ENCODE measurements at places on chromosomes 11 and 22. TPM values are rescaled to one million over a fixed set of nuclear protein-coding genes. Genes with fewer than 3 reads are reported as not detected.

DNA sequence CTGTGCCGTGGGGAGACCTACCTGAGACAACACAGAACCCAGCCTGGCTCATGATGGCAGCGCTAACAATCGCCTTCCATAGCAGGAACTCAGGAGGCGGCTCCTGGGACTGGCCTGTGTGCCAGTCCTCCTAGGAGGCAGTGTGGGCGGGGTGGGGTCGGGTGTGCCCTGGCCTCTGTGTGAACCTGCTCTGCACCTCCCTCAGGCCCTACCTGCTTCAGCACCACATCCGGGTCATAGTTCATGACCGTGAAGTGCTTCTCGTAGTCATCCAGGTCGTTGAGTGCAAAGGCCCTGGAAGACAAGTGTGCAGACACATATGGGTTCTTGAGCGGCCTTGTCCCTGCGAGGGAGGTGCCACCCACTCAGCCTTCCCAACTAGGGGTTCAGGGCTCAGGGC lies 15.3 kb downstream of the TTLL12 start:
- no peak for DNase-seq

DNA sequence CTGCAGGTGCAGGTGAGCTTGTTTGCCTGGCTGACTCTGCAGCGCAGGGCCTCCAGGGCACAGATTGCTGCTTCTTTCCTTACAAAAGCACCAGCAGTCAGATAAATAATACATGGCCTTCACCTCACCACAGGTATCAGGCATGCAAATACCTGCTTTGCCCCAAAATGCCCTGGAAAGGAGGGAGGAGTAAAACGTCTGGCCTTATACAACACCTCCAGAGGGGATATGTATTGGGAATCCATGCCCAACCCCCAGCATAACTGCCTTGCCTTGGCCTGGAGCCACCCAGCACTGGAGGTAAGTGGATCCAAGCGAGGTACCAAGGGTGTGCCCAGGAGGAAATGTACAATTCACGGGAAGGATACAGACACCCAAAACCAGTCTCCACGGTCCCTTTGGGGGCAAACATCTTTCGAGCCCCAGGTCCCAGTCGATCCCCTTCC lies 860 bp downstream of the TMEM184B start:
- DNase-seq: no peak

- no peak for DNase-seq
Observed at GRCh38 chr11:61910187-61911127, 6.9 kb downstream of the RAB3IL1 start.

DNA sequence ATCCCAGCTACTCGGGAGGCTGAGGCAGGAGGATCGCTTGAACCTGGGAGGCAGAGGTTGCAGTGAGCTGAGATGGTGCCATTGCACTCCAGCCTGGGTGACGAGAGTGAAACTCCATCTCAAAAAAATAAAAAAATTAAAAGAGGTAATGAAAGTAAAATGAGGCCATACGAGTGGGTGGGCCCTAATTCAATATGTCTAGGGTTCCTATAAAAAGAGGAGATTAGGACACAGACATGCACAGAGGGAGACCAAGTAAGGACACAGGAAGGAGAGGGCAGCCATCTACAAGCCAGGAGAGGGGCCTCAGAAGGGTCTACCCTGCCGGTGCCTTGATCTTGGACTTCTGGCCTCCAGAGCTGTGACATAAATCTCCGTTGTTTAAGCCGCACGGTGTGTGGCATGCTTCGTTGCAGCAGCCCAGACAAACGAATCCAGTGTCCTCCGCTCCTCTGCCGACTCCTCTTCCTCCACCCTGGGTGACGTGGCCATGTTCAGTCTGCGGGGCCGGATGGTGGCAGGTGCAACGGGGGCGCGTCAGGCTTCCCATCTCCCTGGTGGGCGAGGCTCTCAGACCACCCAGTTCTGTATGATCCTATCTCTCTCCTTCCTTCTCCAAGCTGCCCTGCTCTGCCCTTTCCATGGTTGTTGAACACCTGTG lies 51.6 kb upstream of the PARVG start:
- DNase-seq: no peak

- peak; percentile 74 for DNase-seq
Observed at GRCh38 chr11:122812638-122813037, 25.7 kb upstream of the CRTAM start.

DNA sequence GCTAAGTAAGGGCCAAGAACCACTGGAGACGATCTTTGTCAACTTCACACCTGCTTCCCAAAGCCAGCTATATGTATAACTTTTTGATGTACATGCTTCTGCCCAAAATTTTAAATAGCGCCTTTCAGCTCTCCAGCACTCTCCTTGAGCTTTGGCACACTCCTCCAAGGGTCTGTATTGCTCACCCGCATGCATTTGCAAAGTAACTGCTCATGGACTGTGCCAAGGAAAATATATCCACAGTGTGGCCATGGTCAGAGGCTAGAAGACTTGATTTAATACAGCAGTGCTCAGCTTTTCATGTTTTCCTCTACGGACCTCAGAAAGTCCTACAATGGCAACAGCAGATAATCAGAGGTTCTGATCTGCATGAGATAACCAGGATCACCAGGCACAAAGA lies 550.1 kb downstream of the SOX6 start:
- no peak for DNase-seq

- no peak for DNase-seq
Observed at GRCh38 chr11:126163074-126163700, 48.3 kb downstream of the RPUSD4 start.

- no peak for DNase-seq
Observed at GRCh38 chr22:47038206-47038835, 275.9 kb downstream of the TBC1D22A start.

DNA sequence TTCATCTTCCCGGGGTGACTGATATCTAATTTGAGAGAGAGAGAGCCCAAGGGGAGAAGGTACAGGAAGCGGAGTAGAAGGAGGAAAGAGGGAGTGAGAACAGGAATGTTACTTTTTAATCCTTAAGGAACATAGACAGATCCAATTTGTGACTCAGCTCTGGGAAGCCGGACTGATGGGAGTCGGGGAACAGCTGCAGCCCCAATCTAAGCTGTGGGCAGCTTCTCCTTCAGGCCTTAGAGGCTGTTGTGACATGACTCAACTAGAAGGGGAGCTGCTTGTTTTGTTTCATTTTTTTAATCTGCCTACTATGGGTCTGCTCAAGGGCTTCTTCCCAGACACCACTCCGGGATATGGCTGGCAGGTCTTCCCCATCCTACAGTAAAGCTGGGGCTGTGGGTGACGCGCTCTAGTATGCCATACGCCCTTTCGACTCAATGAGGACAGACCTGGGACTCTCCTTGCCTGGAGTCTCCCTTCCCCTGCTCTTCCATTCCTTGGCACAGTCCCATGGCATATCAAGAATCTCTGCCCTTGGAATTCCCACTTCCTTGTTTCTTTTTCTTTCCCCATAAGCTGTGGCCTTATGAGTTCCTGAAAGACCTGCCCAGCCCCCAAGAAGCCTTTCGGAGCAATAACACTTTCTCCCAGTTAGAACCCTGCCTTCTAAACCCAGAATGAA lies 103.3 kb upstream of the AKIP1 start:
- no peak for DNase-seq

- peak; percentile 87 for DNase-seq
Observed at GRCh38 chr11:35548925-35549561, 23.6 kb upstream of the PAMR1 start.

GRCh38 chr11:95821640-95822039 lies 31.3 kb downstream of the CEP57 start:
- no peak for DNase-seq

DNA sequence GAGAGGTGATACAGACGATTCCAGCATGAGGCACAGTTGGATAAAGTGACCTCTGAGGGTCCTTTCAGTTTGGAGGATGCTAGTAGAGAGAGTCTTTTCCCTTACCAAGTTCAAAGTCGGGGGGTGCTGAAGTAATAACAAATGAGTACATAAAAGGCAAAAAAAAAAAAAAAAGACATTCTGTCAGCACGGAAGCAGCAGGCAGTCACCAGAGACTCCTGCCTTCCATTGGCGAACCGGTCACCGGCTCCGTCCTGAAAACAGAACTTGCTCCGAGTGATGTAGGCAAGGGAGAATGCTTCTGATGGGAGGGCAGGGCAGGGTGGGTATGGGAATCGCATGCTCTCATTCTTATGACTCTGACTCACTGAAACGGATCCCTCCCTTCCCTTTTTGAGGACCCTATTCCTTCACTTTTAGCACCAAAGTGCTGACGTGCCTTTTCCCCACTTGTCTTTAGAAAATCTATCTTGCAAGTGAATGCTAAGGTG lies 65.9 kb downstream of the PRR5L start:
- DNase-seq: no peak

- DNase-seq: no peak
Observed at GRCh38 chr11:45322111-45322705, 36.1 kb upstream of the SYT13 start.

GRCh38 chr11:104876861-104877431 lies 21.3 kb downstream of the CASP12 start:
- DNase-seq: no peak

- no peak for DNase-seq
Observed at GRCh38 chr11:102393272-102393730, 46.3 kb downstream of the BIRC2 start.

GRCh38 chr22:46354176-46354992 lies 18.9 kb downstream of the TRMU start:
- no peak for DNase-seq

- DNase-seq: no peak
Observed at GRCh38 chr22:49525360-49525759, 302.3 kb downstream of the BRD1 start.

- peak; percentile 84 for DNase-seq
Observed at GRCh38 chr11:77191823-77192495, 63.9 kb downstream of the MYO7A start.

The CCDC87 gene
- total RNA-seq: 1.1 TPM

The PATE2 gene
- not detected for total RNA-seq

The VPREB3 gene
- total RNA-seq: 0.88 TPM

The SFI1 gene
- 61.1 TPM for total RNA-seq

The TRIM51 gene
- not detected for total RNA-seq

The APOBEC3G gene
- total RNA-seq: 2.5 TPM

The PKNOX2 gene
- 1.1 TPM for total RNA-seq

The ISX gene
- not detected for total RNA-seq

The C1QTNF6 gene
- 8.6 TPM for total RNA-seq
